Gastrocnemius medialis (tissue), 4 donors: ENCODE measurements at places on chromosomes 16 and 17. TPM values are rescaled to one million over a fixed set of nuclear protein-coding genes. Genes with fewer than 3 reads are reported as not detected.

- no peak overlapping the region for H3K4me3 ChIP-seq
- H3K36me3 ChIP-seq: no peaks in the 10 kb centered on the region
- no peak overlapping the region for H3K27ac ChIP-seq
Observed at GRCh38 chr16:79754501-79754900, 154.0 kb upstream of the MAF start.

GRCh38 chr16:31108794-31109558 lies 790 bp downstream of the BCKDK start:
- H3K4me3 ChIP-seq: peak overlapping the region; percentile 98
- H3K36me3 ChIP-seq: no peaks in the 10 kb centered on the region
- peak overlapping the region; percentile 98 for H3K27ac ChIP-seq
- H3K27me3 ChIP-seq: no peaks in the 10 kb centered on the region
- no peak for DNase-seq
- H3K4me1 ChIP-seq: peaks cover 42% of the 10 kb centered on the region

- no peaks in the 10 kb centered on the region for H3K4me1 ChIP-seq
- no peak overlapping the region for H3K27ac ChIP-seq
- no peak overlapping the region for H3K4me3 ChIP-seq
- no peaks in the 10 kb centered on the region for H3K36me3 ChIP-seq
- no peak for DNase-seq
Observed at GRCh38 chr17:33012522-33013033, 20.9 kb downstream of the SPACA3 start.

- DNase-seq: no peak
- H3K27ac ChIP-seq: no peak overlapping the region
- no peak overlapping the region for H3K4me3 ChIP-seq
- peaks cover 36% of the 10 kb centered on the region for H3K4me1 ChIP-seq
Observed at GRCh38 chr16:72924537-72924926, 123.4 kb downstream of the ZFHX3 start.

SLC6A2 gene
- total RNA-seq: not detected

KRTAP4-4 gene
- not detected for total RNA-seq

TRAP1 gene
- total RNA-seq: 133 TPM
